IMR-90 (cell line): ENCODE measurements at places on chromosomes 6 and 20. TPM values are rescaled to one million over a fixed set of nuclear protein-coding genes. Genes with fewer than 3 reads are reported as not detected.
A peak's percentile ranks its signal among the peaks of the same experiment; 100 is the strongest.

DNA sequence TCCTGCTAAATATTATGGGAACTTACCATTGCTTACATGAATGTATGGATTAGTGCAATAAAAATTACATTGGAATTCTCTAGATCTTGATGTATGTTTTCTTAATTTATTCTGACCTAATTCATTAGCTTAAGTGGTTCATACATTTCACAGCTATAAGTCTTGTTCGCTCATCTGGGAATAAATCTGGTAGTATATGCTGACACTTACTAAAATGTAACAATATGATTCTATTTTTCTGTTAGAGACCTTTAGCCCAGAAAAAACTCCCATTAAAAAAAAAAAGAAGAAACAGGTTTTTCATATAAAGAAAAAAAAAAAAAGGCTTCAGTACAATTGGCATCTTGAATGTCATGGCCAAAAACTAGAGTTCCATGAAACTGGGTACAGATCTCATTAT, 394.1 kb upstream of the AGPAT4 start:
- no peaks in the 10 kb centered on the region for H3K27me3 ChIP-seq
- no peaks in the 10 kb centered on the region for H3K4me1 ChIP-seq
- no peak overlapping the region for H3K27ac ChIP-seq
- no peak overlapping the region for H3K4me3 ChIP-seq
- no peaks in the 10 kb centered on the region for H3K36me3 ChIP-seq

DNA sequence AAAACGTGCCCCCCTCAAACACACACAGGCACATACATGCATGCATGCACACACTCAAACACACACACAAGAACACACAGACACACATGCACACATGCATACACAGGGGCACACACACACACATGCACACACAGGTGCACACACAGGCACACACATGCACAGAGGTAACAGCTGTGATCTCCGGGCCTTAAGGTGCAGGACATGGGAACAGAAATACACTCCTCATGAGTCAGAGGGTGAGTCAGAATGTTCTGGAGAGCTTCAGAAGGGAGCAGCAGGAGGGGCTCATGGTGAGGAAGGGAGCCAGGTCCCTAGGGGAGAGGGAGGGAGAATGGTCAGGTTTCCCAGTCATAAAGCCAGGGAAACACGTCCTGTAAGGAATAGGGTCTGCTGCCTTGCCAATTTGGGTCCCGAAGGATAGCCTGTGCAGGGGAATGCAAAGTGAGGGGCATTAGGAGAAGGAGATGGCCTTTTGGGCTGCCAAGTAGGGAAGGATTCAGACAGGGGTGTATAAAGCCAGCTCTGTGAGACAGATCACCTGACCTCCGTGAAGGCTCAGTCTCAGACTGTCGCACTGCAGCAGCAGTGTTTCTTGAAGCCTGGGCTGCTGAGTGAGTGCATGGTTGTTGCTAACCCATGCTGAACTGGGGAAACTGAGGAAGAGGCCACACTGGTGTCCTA, 123.9 kb downstream of the MAFB start:
- no peaks in the 10 kb centered on the region for H3K4me1 ChIP-seq
- H3K27me3 ChIP-seq, result 0 out of 2 replicates have a peak, but pooled peaks cover 3% of the 10 kb centered on the region
- H3K36me3 ChIP-seq, result no peaks in the 10 kb centered on the region
- peak; percentile 51 for DNase-seq
- H3K4me3 ChIP-seq, result no peak overlapping the region
- H3K27ac ChIP-seq, result no peak overlapping the region

DNA sequence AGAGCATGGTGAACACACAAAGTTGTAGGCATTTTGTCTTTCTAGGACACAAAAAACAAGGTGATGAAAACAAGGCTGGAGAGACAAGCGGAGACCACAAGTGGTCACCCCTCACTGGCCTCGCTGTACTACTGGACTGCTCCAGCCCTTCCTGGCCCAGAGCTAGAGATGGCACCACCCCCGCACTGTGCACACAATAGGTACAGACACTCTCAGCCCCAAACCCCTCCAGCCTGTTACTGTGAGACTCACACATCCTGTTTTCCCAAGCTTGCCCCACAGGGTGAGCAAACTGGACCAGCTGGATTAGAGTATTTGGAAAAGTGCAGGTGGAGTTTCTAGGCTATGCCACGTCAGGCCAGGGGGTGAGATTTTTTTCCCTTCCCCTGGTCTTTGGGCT, 8.4 kb upstream of the ZSWIM1 start:
- peaks cover 10% of the 10 kb centered on the region for H3K36me3 ChIP-seq
- H3K4me3 ChIP-seq, result no peak overlapping the region
- H3K27ac ChIP-seq, result no peak overlapping the region
- no peak for DNase-seq
- peaks cover 11% of the 10 kb centered on the region for H3K4me1 ChIP-seq

Gene BPIFB2
- not detected in 2 replicates for total RNA-seq

Gene CGAS
- total RNA-seq, result 1.6 and 4.2 TPM in 2 replicates
